ENCODE measurements at places on chromosomes 16 and 17.
A peak's percentile ranks its signal among the peaks of the same experiment; 100 is the strongest.

GRCh38 chr17:58324056-58324408, 4.6 kb downstream of the TSPOAP1 start:
- no peak for DNase-seq

DNA sequence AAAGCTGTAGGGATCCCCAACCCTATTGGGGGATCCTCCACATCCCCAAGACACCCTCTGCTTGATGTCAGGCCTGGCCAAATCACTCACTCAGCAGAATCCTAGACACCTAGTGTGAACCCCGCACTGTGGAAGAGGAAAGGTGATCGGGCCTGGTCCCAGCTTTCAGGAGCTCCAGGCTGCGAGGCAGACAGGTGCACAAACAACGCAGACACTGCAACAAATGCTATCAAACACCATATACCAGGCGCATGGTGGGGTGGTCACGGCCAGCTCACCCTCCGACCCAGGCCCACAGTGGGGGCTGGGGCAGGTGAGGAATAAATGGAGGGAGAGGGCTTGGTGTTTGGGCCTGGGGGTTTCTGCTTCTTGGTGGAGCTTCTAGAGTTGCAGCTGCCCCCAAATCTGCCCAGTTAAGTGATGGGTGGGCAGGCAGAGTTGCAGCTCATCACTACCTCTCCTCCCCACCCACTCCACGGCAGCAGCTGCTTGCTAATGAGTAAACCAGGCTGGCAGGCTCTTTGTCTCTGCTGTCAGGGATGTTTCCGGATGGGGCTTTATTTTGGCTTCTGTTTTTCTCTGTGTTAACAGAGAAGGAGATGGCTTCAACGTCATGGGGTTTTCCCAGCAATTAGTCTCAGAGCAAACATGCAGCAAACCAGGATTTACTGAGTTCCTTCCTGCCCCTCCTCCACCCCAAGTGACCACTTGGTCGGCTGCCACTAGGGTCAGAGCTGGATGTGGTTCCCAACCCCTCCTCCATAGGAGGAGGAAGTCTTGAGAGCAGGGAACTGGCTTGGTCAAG, 46.6 kb downstream of the PECAM1 start:
- DNase-seq = no peak

DNA sequence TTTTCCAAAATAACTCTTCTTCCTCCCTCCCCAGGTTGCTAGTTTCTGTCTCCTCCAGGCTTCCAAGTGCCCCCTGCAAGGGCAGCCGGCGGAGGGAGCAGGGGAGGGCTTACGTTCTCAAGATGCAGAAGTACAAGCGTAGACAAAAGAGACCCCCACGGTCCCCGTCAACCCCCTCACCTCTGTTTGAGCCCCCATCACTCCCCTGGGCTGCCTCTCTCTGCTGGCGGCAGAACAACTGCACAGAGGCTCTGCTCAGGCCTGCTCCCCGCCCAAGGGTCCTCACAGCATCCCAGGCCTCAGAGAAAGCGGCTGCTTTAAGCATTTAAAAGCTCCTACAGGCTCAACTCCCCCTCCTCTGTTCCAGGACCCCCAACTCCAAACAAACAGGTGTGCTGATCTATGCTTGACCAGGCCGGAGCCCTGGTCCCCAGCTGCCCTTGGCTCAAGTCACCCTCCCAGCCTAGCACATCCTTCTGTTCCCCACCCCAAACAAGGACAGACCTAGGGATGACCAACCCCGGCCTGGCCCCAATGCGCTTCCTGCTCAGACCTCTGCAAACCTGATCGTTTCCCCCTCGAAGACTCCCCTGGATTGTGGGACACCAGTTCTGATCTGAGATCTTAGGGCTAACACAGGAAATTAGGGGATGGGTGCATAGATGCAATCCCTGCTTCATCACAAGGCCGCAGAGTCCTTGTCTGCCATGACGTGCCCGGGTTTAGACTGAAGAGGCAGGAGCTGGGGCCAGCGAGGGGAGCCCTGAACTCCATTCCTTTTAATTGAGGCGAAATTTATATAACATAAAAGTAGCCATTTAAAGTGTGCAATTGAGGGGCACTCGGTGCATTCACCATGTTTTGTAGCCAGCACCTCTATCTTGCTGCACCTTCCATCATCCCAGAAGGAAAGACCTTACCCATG, 17.2 kb upstream of the RBFOX3 start:
- peak; percentile 60 for DNase-seq

GRCh38 chr16:46830417-46830901, 521 bp downstream of the C16orf87 start:
- DNase-seq = no peak

DNA sequence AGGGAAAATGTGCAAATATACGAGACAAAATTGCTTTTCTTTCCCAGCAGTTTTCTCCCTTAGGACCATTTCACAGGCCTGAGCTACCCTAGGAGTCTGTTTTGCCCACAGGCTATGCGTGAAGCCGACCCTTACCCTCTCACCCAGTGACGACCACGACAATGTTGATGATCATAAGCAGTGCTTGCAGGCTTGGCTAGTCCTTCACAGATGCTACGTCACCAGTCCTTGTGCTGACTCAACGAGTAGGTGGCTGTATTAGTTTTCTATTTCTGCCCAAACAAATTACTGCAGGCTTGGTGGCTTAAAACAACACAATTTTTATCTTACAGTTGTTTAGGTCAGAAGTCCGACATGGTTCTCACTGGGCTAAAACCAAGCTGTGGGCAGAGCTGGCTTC, 574.6 kb upstream of the HSBP1 start:
- DNase-seq = no peak

DNA sequence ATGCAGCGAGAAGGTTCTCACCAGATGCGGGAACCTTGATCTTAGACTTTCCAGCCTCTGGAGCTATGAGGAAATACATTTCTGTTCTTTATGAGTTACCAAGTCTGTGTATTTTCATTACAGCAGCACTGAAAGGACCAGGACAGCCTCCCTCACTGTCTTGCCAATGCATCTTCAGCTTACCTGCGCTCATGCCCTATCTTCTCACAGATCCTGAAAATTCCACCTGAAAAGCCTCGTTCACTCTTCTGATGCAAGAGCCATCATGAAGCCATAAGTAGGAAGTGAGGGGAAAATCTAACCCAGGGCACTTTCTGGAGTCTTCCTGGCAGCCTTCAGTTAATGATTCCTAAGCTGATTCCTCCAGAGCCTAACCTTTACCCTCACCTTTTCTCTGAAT, 194.0 kb downstream of the SALL1 start:
- DNase-seq = no peak

DNA sequence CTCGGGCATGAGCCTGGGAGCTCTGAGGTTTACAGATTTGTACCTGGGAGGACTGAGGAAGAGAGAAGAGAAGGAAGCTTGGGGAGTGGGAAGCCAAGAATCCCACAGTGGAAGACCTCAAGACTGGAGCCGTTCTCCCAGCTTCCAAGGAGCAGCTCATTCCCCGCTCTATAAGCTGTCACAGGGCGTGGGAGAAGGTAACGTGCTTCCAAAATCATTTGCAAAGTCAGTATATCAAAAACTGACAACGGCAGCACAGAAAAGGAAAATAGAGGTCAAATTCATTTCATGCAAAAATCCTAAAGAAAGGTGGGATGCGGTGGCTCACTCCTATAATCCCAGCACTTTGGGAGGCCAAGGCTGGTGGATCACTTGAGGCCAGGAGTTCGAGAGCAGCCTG, 7.8 kb downstream of the PIK3R5 start:
- DNase-seq = no peak

GRCh38 chr17:46832945-46833839, 14.7 kb upstream of the WNT3 start:
- no peak for DNase-seq

DNA sequence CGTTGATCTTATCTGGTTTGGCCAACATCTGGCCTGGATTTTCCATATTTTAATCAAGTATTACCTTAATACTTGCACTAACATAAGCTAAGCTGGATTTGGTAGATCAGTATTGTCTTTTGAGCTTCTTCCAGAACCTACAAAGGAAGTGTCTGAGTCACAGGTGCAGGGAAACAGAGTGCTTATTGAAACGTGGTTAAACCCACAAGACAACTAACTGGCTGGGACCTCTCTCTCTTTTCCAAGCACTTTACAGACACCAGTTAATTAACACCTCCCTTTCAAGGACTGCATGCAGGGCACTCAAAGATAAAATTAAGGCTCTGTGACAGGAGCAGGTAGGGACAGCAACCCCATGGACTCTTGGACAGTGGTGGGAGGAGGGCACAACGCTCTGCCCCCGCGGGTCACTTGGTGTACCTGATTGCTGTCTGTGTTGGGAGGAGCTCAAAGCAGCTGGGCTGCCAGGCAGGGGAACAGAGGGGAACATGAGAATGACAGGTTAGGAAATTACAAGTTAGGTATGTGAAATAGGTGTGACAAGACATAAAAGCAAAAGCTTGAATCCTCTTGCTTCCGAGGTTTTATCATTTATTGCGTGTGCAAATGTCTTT, 133.7 kb upstream of the MON1B start:
- DNase-seq = no peak

- DNase-seq = no peak
Measured at GRCh38 chr16:15031179-15031578, 24.7 kb downstream of the NTAN1 start.

GRCh38 chr16:11128211-11129141, 127.5 kb downstream of the SOCS1 start:
- DNase-seq = no peak

- peak; percentile 75 for DNase-seq
Measured at GRCh38 chr17:19370493-19370960, 7.8 kb upstream of the MAPK7 start.

DNA sequence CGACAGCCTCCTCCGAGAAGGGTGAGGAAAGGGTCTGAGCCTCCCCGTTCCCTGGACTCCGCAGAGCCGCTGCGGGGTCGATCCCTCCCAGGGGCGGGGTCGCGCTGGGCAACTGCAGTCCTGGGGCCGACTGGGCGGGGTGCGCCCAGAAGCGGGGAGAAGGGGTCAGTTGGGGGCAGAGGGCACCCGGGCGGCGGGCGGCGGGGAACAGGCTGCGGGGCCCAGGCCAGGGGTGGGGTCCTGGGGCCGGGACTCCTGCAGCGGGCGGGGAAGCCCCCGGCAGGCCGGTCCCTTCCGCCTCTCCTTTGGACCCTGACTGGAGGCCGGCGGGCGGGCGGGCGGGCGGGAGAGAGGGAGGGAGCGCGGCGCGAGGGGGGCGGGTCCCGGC, 352 bp downstream of the GGNBP2 start:
- DNase-seq = no peak

GRCh38 chr17:7888184-7888920, at the start of gene CHD3:
Gene CHD3, plus strand, starts transcription at chr17:7888789. Its CDS starts 212 bp downstream, at chr17:7889001.
- peak; percentile 77 for DNase-seq

- DNase-seq = no peak
Measured at GRCh38 chr17:71327376-71328059, 793.3 kb upstream of the SOX9 start.

All from coronary artery (tissue), 2 donors.